ENCODE measurements at places on chromosomes 3 and 15.

GRCh38 chr3:73036694-73037591, 24.5 kb upstream of the EBLN2 start:
- DNase-seq: no peak

DNA sequence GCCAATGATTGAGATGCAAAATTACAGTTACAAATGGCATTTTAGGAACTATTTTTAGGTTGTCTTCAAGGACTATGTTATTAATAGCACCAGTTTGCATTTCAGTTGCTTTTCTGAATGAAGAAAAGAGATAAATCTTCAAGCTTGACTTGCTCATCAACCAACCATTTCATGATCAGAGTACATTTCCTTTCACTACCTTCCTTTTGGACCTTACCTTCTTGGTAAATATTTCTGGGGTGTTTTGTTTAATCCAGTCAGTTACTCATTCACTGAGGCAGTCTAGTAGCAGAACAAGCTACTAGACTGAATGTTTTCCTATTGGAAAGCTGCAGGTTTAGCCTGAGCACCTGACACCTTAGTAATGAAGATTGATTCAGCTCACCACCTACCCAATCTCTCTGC, 8.2 kb downstream of the SLC27A2 start:
- no peak for DNase-seq

DNA sequence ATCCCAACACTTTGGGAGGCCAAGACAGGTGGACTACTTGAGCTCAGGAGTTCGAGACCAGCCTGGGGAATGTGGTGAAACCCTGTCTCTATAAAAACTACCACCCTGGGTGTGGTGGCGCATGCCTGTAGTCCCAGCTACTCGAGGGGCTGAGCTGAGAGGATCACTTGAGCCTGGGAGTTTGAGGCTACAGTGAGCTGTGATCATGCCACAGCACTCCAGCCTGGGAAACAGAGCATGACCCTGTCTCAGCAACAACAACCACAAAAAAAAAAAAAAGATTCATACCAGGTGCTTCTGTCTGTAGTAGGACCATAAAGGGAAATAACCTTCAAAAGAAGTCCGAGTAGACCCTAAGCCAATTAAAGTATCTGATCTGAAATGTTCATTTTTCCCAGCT, 94.5 kb downstream of the SERPINI1 start:
- no peak for DNase-seq

DNA sequence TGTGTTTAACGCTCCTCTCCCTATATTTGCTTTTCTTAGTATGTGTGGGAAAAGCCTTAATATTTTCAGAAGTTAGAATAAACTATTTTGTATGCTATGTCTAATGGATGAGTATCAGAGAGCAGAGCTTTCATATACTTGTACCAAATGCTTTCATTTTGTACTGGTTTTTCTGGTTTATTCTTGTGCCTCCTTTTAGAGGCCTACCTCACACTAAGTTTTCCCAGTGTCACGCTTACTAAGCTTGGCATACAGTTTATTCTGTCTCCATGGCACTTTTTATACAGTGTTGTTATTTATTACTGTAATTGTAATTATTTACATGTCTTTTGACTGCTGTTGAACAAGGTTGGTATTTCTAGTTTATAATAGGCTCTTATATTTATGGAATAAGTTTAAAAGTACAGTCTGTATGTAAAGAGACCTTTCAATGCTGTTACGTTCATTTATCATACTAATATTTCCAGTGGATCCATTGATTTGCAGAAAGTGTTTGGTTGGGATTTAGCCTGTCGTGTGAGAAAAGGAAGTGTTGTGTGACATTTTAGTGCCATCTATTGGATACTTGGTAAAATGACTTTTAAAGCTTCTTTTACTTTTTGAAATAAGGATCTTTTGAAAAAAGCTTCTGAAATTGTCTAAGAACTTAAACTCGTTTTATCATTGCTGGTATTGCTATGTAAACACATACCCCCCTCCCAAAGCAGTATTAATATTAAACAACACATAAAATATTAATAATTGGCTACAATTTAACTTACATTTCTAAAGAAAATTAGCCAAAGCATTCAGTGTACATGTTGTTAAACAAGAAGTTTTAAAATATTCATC, 5.2 kb upstream of the EBLN2 start:
- no peak for DNase-seq

- no peak for DNase-seq
Observed at GRCh38 chr3:197392961-197393360, 94.5 kb upstream of the DLG1 start.

DNA sequence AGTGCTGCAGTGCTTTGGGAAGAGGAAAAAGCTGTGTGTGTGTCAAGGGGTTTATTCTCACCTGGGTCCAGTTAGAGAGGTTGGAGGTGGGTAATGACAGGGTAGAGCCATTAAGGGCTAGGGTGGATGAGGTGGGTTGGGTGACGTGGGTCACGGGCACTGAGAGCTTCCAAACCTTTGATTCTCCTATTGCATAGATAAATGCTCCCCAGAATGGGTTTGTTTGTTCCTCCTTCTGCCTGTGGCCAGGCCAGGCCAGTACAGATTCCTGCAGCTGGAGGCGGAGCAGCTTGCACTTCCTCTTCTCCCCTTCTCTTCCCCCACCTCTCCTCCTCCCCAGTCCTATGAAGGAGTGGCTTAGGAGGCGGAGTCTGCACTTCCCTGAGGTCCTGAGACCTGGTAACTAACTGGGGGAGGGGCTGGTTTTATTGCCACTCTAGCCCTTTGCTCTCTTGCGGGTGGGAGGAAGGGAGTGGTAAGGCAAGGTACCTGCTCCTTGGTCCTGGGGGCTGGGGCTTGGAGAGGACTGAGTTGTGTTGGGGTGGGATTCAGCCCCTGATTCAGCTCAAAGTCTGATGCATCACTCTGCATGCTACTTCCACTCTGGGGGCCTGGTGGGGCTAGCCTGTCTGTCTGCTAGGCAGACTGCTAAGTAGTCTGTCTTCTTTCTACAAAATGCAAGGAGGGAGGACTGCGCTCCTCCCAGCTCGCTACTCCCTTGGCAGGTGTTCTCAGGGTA, 3.5 kb downstream of the SPINT1 start:
- no peak for DNase-seq

DNA sequence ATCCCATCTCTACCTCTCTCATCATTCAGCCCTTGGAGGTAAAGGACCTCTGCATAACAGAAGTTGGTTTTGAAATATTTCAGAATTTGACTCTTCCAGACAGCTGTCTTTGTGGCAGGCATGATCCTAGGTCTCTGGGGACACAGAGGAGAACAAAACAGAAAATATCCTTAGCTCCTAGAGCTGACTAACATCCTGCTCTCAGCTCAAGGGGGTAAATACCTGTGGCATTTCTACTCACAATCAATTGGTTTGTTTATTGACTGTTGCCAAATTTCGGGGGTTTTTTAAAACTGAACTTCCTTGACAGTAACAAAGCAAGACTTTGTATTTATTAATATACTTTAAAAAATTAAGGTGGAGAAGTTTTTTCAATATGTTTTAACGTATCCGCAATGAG, 78.8 kb downstream of the EOMES start:
- no peak for DNase-seq

DNA sequence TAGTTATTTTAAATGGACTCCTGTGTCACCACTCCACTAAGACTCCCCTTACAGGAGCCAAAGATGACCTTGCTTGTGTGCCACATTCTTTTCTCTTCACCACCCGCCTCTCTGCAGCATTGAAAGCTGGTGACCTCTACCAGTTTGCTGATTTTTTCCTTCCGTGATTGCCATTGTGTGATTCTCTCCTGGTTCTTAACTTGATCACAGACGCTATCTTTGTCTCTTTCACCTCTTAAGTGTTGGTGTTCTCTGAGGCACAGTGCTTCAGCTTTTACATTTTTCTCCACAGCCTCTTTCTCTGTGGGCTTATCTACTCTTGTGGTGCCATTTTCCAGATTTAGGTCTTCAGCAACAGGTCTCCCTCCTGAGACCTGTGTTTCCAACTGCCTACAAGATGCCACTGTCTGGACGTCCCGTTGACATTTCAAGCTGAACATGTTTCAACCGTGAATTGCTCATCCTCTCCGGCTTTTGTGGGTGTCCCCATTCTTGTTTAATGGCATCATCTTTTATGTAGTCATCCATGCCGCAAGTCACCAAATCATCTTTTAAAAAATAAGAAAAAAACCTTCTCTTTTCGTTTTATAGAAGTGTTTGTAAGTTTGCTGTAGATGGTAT, 26.5 kb downstream of the IQGAP1 start:
- DNase-seq: peak; percentile 25
